HS-27A (cell line): ENCODE measurements at places on chromosomes 11 and 22.

DNA sequence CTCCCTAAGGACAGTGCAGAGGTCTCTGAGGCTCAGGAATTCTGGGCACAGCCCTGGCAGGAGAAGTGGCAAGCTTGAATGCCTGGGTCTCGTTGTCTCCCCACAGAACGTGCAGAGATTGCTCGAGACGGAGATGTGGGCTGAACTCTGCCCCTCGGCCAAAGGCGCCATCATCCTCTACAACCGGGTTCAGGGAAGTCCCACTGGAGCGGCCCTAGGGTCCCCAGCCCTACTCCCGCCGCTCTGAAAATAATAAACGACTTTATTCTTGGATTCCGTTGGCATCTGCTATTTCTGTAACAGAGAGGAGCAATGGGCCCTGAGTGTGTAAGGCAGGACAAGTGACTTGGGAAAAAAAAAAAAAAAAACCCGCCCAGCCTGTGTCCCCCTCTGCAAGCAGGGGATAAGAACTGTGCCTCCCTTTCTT, 591 bp upstream of the DNAJC4 start:
- DNase-seq, result no peak

- no peak for DNase-seq
Observed at GRCh38 chr11:130645843-130646197, 197.4 kb downstream of the ADAMTS15 start.

GRCh38 chr22:20957102-20957682, 9.9 kb upstream of the AIFM3 start:
- DNase-seq, result no peak

DNA sequence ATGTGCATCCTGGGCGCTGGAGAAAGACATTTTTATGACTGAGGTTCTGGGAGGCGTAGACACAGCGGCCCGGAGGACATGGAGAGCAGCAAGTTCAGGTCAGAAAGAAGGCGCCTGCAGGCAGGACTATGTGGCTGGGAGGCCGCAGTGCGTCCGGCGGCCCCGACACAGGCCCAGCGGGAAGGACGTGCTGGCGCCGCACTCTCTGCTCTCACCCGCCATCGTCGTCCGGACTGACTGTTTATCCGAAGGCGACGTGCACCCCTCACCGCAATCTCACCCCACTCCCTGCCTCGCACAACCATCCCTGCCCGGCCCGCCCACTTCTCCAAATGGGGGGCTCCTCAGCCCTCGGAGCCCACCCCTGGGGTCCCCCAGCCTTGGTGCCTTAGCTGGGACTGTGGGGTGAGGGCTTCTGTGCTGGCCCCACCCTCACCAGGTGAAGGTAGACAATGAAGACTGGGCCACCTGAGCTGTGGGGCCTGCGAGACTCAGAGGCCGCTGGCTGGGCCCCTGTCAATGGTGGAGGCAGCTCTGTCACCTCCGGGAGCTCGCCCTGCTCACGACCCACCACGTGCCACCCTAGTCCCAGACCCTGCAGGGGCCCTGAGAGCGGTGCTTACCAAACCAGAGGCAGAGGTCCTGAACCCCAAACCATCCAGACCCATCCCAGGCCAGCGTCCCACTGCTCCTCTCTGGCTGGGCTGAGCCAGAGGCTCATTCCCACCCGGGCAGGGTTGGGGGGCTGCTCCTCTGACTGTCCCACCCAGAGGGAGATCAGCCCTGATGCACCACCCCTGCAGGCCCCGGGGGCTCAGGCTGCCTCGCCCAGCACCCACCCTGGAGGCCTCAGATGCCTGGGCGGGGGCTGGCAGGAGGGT, 16.2 kb upstream of the MUC5B start:
- no peak for DNase-seq

GRCh38 chr11:119222308-119222707, 16.2 kb downstream of the CBL start:
- DNase-seq, result no peak

DNA sequence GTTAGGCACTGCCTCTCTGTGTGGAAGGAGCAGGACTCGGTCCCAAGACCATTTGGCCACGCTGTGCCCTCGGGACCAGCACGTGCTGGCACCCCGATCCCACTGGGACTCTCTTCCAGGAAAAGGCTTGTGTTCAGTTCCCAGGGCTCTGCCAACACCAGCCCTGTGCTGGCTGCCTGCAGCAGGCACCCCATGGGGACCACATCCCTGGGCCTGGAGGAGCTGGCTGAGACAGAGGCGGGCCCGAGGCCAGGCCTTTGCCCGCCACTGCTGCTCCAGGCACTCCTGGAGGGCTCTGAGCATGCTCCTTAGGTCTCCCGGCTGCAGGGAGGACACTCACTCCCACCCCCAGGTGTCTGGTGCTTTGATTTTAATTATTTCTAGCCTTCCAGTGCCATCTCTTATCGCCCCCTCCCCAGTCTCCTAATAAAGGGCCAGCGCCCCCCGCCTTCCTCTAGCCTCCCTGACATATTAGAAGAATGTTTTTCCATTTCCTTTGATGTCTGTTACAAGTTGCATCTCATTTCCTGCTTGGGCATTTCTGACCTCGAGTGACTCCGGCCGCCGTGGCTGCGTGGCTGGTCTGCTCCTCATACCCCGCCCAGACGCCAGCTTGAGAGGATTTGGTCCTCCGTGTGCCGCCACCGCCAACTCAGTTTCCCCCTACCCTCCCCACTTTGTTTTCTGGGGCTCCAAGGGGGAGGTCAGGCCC, 14.4 kb downstream of the CDKN1C start:
- DNase-seq, result no peak

GRCh38 chr22:45229181-45229580, 11.5 kb downstream of the KIAA0930 start:
- no peak for DNase-seq

- DNase-seq, result no peak
Observed at GRCh38 chr11:70482529-70482917, 84.2 kb downstream of the CTTN start.

GRCh38 chr11:130997278-130997677, 81.0 kb upstream of the SNX19 start:
- DNase-seq, result no peak
